ENCODE measurements at places on chromosomes 1 and 21. TPM values are rescaled to one million over a fixed set of nuclear protein-coding genes. Genes with fewer than 3 reads are reported as not detected.

Gene FMOD
- 7.3 TPM for total RNA-seq

GRCh38 chr1:110341146-110341871 is 2.1 kb downstream of the RBM15 start:
- peak overlapping the region; percentile 89 for H3K4me3 ChIP-seq
- no peak for DNase-seq
- no peaks in the 10 kb centered on the region for H3K27me3 ChIP-seq
- peaks cover 79% of the 10 kb centered on the region for H3K4me1 ChIP-seq

Gene KRTAP21-2
- not detected for total RNA-seq

- no peak overlapping the region for H3K27ac ChIP-seq
- DNase-seq = no peak
- no peaks in the 10 kb centered on the region for H3K27me3 ChIP-seq
- peaks cover 45% of the 10 kb centered on the region for H3K4me1 ChIP-seq
- H3K36me3 ChIP-seq = no peaks in the 10 kb centered on the region
These were observed 119.0 kb upstream of the PPP2R5A start for GRCh38 chr1:212166244-212166643.

DNA sequence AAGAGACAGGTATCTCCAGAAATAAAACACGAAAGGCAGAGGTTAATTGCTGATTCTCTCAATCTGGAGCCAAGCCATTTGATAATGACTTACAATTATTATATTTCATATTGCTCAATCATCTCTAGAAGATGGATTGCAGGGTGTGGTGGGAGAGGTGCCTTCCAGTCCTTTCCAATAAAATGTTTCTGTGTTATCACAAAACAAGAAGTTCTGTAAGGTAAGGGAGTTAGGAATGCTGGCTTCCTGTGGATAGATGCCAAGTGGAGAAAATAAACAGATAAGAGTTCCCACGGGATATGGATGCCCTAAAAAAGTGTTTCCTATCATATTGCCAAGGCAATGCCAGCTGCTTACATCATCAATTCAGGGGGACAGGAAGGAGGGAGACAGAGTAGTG is 7.2 kb upstream of the CCN1 start:
- peaks cover 34% of the 10 kb centered on the region for H3K4me1 ChIP-seq
- H3K36me3 ChIP-seq = no peaks in the 10 kb centered on the region
- H3K27me3 ChIP-seq = no peaks in the 10 kb centered on the region
- DNase-seq = no peak
- H3K4me3 ChIP-seq = no peak overlapping the region

GRCh38 chr1:228315945-228316588 is 90.6 kb downstream of the TRIM11 start:
- H3K4me3 ChIP-seq = no peak overlapping the region
- DNase-seq = peak; percentile 5
- H3K36me3 ChIP-seq = peaks cover 73% of the 10 kb centered on the region
- H3K27ac ChIP-seq = no peak overlapping the region
- no peaks in the 10 kb centered on the region for H3K4me1 ChIP-seq
- no peaks in the 10 kb centered on the region for H3K27me3 ChIP-seq

Gene ZMYM1
- 5.4 TPM for total RNA-seq

DNA sequence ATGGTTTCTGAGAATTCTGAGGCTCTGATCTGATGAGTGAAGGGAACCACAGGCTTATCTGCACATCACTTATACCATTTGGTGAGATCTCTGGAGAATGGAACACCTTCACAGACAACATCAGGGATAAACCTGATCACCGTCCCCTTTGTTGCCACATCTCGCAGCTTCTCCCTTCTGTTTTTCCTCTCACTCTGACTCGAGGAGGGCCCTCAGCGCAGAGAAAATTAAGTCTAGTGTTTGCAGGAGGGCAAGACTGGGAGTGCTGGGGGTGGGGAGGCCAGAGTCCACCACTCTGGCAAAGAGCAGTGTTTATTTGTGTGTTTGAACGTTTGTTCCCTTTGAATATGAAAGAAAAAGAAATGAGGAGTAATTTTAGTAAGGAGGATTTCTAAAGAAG is 29.0 kb upstream of the BATF3 start:
- DNase-seq = no peak
- H3K36me3 ChIP-seq = no peaks in the 10 kb centered on the region
- H3K27ac ChIP-seq = no peak overlapping the region
- no peak overlapping the region for H3K4me3 ChIP-seq
- H3K4me1 ChIP-seq = no peaks in the 10 kb centered on the region

- H3K36me3 ChIP-seq = no peaks in the 10 kb centered on the region
- no peaks in the 10 kb centered on the region for H3K4me1 ChIP-seq
- no peak for DNase-seq
- no peaks in the 10 kb centered on the region for H3K27me3 ChIP-seq
- H3K27ac ChIP-seq = no peak overlapping the region
These were observed 22.8 kb downstream of the OR10R2 start for GRCh38 chr1:158494796-158495195.

Gene RXRG
- 2.0 TPM for total RNA-seq

DNA sequence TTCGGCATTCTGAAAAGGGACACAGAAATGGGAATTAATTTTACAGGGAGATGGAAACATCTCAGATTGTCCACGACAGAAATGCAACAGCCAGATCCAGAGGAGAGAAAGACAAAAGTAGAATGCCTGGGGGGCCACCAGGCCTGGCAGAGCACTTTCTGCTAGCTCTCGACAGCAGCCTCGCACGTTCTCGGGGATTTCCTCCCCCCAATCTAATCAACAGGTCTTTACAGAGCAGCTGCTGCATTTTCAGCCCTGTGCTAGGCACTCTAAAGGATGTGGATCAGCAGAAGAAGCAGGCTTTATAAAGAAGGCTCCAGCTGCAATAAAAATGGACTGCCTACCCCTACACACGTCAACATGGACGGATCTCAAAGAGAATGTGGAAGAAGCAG is 10.6 kb downstream of the CSRP1 start:
- no peaks in the 10 kb centered on the region for H3K36me3 ChIP-seq
- H3K4me1 ChIP-seq = peaks cover 69% of the 10 kb centered on the region
- H3K27me3 ChIP-seq = no peaks in the 10 kb centered on the region
- DNase-seq = no peak

GRCh38 chr1:1035291-1035943 is 15.5 kb downstream of the AGRN start:
- peaks cover 29% of the 10 kb centered on the region for H3K4me1 ChIP-seq
- H3K27ac ChIP-seq = no peak overlapping the region
- H3K27me3 ChIP-seq = no peaks in the 10 kb centered on the region
- no peak overlapping the region for H3K4me3 ChIP-seq
- no peak for DNase-seq

DNA sequence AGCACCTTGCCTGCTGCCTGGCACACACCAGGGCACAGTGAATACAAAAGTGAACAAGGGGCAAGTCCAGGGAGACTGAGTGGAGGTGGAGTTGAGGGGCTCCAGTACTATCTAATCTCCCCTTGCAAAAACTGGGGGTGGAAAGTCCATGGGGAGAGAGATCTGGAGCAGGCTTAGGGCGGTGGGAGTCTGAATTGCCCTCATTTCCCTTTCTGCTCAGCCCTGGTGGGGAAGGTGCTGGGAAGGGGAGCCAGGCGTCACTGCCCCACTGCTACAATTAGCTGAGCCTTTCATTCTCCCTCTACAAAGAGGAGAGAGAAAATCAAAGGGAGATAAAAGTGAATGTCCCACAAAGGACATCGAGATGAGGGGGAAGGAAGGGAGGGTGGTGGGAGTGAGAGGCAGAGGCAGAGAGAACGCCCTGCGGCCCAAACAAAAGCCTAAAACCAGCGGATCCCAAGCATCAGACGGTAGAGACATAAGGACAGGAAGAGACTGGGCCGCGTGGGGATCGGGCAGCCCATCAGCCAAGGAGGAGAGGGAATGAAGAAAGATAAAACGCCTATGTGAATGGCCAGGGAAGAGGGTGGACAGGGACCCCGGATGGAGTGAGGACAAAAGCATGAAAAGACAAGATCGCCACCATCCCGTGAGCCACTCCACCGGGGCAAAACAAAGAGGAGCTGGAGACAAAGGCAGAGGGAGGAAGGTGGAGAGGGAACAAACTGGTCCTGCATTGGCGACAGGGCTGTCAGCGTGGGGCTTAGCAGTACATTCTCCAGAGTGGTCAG is 46.8 kb upstream of the SOX13 start:
- no peaks in the 10 kb centered on the region for H3K4me1 ChIP-seq
- no peaks in the 10 kb centered on the region for H3K36me3 ChIP-seq
- no peak overlapping the region for H3K4me3 ChIP-seq

DNA sequence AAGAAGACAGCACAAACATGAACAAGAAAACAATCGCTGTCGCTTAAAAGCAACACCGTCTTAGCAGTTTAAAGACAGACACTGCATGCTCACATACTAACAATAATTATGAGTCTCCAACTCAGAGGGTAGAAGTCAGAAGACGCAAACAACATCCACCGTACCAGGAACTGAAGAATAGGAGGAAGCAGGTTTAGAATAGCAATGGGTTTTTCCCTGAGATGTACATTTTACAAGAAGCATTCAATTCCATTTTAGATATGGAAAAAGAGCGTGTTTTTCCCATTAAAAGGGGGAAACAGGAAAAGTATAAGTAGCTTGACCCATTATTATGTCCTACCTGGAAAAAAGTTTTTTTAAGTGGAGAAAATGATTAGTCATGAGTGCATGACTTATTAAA is 34.5 kb upstream of the KCNE1 start:
- no peak overlapping the region for H3K27ac ChIP-seq
- H3K36me3 ChIP-seq = no peaks in the 10 kb centered on the region
- no peak for DNase-seq
- H3K27me3 ChIP-seq = no peaks in the 10 kb centered on the region
- peaks cover 4% of the 10 kb centered on the region for H3K4me1 ChIP-seq

Gene ZNF648
- not detected for total RNA-seq

Gene CASQ2
- total RNA-seq = 859 TPM

Gene S100A4
- total RNA-seq = 96.1 TPM

- H3K27me3 ChIP-seq = no peaks in the 10 kb centered on the region
- no peaks in the 10 kb centered on the region for H3K36me3 ChIP-seq
- H3K4me3 ChIP-seq = no peak overlapping the region
- H3K27ac ChIP-seq = peak overlapping the region; percentile 56
- DNase-seq = no peak
- peaks cover 42% of the 10 kb centered on the region for H3K4me1 ChIP-seq
These were observed 17.4 kb upstream of the BTG2 start for GRCh38 chr1:203287898-203288297.

GRCh38 chr1:108100148-108100547 is 100.0 kb downstream of the SLC25A24 start:
- no peaks in the 10 kb centered on the region for H3K27me3 ChIP-seq
- no peak overlapping the region for H3K27ac ChIP-seq
- no peak overlapping the region for H3K4me3 ChIP-seq
- no peak for DNase-seq

GRCh38 chr1:92306020-92306419 is 7.2 kb downstream of the RPAP2 start:
- no peak overlapping the region for H3K27ac ChIP-seq
- no peak for DNase-seq
- peaks cover 32% of the 10 kb centered on the region for H3K36me3 ChIP-seq
- no peaks in the 10 kb centered on the region for H3K4me1 ChIP-seq
- no peak overlapping the region for H3K4me3 ChIP-seq

Gene KCNH1
- not detected for total RNA-seq

DNA sequence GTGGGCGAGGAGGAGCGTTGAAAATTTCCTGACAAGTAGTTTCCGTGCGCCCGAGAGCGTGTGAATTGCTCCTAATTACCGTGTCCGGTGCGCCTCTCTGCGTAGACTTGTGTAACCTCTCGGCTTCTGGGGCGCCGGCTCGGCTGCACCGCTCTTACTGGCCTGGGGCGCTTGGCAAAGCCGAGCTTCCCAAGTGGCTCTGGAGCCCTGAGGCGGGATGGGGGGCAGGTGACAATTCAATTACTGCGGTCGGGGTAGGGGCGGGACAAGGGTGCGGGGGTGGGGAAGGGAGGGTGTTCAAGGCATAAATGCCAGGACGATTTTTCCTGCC is 392 bp upstream of the DMRTA2 start:
- peak overlapping the region; percentile 54 for H3K4me3 ChIP-seq
- peaks cover 99% of the 10 kb centered on the region for H3K27me3 ChIP-seq
- H3K27ac ChIP-seq = no peak overlapping the region
- no peak for DNase-seq
- peaks cover 17% of the 10 kb centered on the region for H3K4me1 ChIP-seq
- H3K36me3 ChIP-seq = no peaks in the 10 kb centered on the region

Gene SUSD4
- total RNA-seq = 1.7 TPM

- H3K27me3 ChIP-seq = no peaks in the 10 kb centered on the region
- no peak overlapping the region for H3K27ac ChIP-seq
- no peaks in the 10 kb centered on the region for H3K36me3 ChIP-seq
- no peak for DNase-seq
- H3K4me3 ChIP-seq = no peak overlapping the region
These were observed 40.7 kb upstream of the GPR37L1 start for GRCh38 chr1:202081992-202082391.

Gene C1orf94
- total RNA-seq = not detected

Gene OVAAL
- 1.5 TPM for total RNA-seq

GRCh38 chr1:17635276-17635675 is 95.8 kb downstream of the ARHGEF10L start:
- H3K27ac ChIP-seq = no peak overlapping the region
- no peak overlapping the region for H3K4me3 ChIP-seq
- peaks cover 90% of the 10 kb centered on the region for H3K36me3 ChIP-seq
- peaks cover 1% of the 10 kb centered on the region for H3K4me1 ChIP-seq
- no peaks in the 10 kb centered on the region for H3K27me3 ChIP-seq

Gene SH3D21
- 3.1 TPM for total RNA-seq

- H3K27me3 ChIP-seq = peaks cover 4% of the 10 kb centered on the region
- DNase-seq = no peak
- no peaks in the 10 kb centered on the region for H3K36me3 ChIP-seq
- no peaks in the 10 kb centered on the region for H3K4me1 ChIP-seq
- H3K4me3 ChIP-seq = no peak overlapping the region
- no peak overlapping the region for H3K27ac ChIP-seq
These were observed 102.4 kb upstream of the ZNF281 start for GRCh38 chr1:200512191-200512590.

Gene PTPN7
- total RNA-seq = 2.2 TPM

DNA sequence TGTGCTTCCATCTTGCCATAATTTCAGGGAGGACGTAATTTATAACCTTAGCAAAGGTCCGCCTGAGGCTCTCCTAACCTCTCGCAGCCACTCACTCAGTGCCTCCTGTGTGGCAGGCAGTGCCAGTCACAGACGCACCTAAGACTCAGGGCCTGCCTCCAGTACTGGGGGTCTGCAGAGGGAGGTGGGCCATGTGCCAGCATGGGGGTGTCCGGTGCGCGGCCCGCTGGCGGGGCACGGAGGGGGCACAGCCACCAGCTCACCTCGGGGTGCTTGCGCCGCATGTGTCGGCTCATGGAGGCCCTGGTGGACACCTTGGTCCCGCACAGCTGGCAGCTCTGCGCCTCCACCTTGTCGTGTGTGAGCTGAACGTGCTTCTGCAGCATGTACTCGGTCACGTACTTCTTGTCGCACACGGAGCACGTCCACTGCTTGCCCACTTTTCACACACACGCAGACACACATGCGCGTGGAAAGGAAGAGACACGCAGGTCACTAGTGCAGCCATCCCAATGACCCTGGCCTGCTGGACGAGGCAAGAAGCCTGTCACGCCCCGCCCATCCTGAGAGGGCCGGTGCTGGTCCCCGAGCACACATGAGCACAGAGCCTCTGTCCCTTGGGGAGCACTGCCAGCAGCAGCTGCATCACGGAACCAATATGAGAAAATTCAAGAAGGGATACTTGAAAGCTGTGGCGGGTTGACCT is 43.2 kb upstream of the RIPK4 start:
- no peaks in the 10 kb centered on the region for H3K4me1 ChIP-seq
- no peak overlapping the region for H3K27ac ChIP-seq
- DNase-seq = no peak
- H3K4me3 ChIP-seq = no peak overlapping the region

Gene GLIS1
- total RNA-seq = 0.12 TPM

- H3K4me3 ChIP-seq = no peak overlapping the region
- H3K4me1 ChIP-seq = no peaks in the 10 kb centered on the region
- no peak overlapping the region for H3K27ac ChIP-seq
- H3K36me3 ChIP-seq = no peaks in the 10 kb centered on the region
- peak; percentile 29 for DNase-seq
These were observed 78.9 kb downstream of the UBE2U start for GRCh38 chr1:64282351-64282750.
